Mesangial cell (primary cell): ENCODE measurements at places on chromosomes 5 and 9. TPM values are rescaled to one million over a fixed set of nuclear protein-coding genes. Genes with fewer than 3 reads are reported as not detected.

The GPR21 gene
- not detected in 2 replicates for total RNA-seq

The TMEM252 gene
- not detected in 2 replicates for total RNA-seq

The WNT8A gene
- total RNA-seq, result not detected in 2 replicates

The ARRDC1 gene
- total RNA-seq, result 42.5 and 59.8 TPM in 2 replicates

The SLC12A7 gene
- 14.7 and 39.0 TPM in 2 replicates for total RNA-seq

The WDR36 gene
- total RNA-seq, result 17.1 and 24.9 TPM in 2 replicates

The FOXD4L6 gene
- not detected in 2 replicates for total RNA-seq
